ENCODE measurements at places on chromosomes 1 and 21.
A peak's percentile ranks its signal among the peaks of the same experiment; 100 is the strongest.

DNA sequence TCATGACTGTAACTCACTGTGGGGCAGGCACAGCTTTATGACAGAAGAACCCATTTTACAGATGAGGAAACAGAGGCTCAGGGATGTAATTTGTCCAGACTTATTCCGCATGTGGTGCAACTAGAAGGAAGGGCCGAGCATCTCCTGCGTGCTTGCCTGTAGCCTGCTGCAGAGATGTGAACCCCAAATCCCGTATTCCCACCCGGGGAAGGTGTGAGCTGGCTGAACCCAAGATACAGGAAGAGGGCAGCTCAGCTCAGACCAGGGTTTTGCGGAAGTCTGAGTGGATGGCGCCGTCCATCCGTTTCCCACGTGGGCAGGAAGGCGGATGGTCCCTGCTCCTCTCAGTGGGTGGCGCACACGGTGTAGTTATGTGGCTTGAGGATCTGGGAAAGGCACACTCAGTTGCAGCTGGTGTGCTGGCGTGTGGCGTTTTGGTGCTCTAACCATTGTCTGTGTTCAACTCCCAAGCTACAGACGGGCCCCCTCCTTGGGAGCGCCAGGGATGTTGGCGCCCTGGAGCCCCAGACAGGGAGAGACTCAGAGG lies 1.2 kb downstream of the CROCC start:
- DNase-seq, result peak; percentile 23

DNA sequence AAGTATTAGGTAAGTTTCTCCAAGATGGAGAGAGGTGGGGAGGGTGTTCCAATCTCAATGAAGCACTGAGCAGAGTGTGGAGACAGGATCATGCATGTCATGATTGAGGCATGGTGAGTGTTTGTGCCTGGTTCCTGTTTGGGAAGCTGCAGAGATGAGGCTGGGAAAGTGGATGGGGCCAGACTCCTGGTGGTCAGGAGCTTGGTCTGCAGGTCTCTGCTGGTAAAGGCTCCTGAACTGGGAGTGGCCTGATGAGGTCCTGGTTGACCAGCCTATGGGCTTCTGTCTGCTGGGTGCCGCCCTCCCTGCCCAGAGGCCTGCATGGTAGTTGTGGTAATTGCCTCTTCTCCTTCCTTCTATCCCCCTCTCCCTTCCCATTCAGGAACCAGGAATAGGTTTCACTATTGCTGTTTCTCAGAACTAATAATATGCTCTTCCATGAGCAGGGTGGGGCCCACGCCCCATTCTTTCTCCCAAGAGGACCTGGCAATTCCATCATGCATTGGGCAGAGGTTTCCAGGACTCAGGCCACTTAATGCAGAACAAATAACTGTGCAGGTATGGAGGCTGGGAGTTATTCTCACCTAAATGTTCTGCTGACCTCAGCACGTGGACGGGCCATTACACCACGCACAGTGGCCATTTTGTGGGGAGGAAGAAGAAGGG lies 24.5 kb downstream of the PROK1 start:
- no peak for DNase-seq

- DNase-seq, result no peak
These were observed 484.5 kb upstream of the DAB1 start for GRCh38 chr1:57908147-57908890.

- DNase-seq, result no peak
These were observed 4.0 kb upstream of the IFI16 start for GRCh38 chr1:159005676-159006075.

DNA sequence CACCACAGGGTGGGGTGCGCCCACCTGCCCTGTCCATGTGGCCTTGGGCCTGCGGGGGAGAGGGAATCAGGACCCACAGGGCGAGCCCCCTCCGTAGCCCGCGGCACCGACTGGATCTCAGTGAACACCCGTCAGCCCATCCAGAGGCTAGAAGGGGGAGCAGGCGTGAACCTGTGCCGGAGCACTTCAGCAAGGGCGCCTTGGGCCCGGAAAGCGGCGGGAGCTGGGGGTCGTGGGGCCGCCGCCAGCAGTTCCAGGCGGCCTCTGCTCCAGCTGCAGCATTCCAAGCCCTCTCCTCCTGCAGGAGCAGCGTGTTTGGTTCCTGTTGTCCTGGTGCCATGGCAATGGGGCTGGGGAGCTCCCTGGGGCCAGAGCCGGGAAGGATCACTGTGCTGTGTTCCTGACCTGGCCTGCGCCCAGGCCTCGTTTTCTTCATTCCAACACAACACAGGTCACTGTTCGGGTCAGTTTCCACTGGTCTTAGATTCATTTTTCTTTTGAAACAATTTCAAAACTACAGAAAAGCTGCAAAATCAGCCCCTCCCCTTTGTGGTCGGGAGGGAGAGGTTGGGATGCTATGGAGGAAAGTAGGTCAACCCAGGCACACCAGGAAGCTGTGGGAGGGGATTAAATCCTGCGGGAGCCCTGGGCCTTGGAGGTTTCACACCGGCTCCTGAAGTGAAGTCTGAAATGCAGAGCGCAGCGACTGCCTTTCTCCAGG lies 18.8 kb downstream of the SLX9 start:
- peak; percentile 96 for DNase-seq

GRCh38 chr1:69985376-69985775 lies 220.0 kb downstream of the LRRC40 start:
- DNase-seq, result no peak

GRCh38 chr1:5651027-5651410 lies 341.2 kb downstream of the NPHP4 start:
- DNase-seq, result no peak

DNA sequence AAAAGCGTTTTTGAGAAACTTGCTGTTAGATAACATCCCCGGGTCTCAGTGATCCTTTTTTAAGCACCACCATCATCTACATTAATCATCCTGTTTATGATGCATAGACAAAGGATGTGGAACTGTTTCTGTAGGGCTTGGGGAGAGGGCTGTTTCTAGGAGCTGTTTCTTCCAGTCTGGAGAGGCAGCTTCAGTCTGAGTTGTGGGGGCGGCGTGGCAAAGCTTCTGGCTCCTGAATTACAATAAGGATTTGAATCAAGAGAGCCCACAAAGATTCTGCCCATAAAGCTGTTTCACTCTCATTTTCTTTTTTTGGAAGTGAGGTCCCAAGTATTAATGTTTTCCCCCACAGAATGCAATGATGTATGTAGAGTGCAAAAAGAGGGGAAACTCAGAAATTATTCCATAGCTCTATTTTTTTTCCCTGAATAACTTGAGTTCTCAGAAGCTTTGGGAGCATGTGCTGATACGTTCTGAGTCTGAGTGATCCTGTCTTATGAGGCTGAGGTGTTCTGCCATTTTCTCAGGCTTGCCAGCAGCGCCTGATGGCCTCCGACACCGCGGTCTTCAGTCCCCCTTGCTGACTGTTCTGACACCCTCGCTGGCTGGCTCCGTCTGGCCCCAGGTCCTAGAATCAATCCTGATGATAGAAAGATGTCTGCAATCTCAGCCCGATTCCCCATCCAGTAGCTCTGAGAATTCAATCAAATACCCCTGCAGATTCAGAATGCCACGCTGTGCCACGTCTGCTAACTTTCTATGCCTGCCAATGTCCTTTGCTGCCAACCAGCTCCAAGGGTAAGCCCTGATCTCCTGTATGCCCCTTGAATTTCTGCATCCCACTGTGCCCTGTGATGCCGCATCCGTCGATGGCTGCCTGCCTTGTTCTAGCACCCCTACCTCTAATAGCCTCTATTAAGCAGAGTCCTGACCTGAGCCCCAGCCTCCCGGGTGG lies 92.4 kb upstream of the AKT3 start:
- DNase-seq, result no peak

DNA sequence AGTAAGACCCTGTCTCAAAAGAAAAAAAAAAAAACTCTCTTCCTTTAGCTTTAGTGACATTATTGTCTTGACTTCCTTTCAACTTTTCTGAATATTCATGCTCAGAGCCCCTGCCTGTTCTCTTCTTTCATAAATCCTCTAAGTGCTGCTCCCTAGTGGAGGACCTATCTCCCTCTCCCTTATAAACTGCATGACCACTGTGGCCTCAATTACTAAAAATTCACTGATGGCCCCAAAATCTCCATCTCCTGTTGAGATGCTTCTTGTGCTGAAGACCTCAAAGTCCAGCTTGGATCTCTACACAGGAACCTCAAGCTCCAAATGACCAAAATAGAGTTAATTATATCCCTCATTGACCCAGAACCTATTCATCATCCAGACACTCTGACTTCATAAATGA lies 7.8 kb downstream of the ITLN1 start:
- no peak for DNase-seq

- no peak for DNase-seq
These were observed 28.2 kb upstream of the EPB41 start for GRCh38 chr1:28885977-28886730.

DNA sequence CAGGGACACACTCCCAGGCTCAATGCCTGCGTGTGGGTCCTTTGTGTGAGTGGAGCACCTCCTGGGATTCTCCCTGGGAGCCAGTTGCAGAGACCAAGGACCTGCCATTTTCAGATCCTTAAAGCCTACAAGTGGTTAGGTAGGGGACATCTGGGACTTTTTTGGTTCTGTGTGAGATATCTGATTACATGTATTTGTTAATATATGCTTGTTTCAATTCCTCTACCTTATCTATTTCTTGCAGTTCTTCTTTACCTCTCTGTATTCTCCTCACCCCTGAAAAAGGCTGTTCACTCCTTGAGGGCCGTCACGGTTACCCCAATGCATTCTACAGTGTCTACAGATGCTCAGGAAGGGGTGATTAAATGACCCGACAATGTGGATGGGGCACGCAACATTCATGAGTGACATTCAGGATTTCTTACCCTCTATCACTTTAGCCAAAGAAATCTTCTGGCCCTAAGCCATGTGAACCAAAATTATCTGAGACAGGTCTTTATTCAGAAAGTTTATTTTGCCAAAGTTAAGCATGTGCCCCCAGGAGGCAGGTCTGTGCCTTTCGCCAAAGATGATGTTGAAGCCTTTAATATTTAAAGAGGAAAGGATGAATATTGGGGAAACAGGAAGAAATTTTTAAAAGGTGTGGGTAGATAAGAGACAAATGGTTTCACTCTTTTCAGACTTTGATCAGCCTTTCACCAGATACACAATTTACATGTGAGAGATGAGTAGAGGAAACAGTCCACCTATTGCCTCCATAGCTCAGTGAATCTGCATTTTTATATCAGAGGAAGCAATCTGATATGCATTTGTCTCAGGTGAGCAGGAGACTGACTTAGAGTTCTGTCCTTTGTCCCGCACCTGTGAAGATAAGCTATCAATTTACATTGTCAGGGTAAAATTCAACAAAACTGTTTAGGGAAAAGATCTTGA lies 44.6 kb upstream of the MPZL1 start:
- DNase-seq, result no peak

DNA sequence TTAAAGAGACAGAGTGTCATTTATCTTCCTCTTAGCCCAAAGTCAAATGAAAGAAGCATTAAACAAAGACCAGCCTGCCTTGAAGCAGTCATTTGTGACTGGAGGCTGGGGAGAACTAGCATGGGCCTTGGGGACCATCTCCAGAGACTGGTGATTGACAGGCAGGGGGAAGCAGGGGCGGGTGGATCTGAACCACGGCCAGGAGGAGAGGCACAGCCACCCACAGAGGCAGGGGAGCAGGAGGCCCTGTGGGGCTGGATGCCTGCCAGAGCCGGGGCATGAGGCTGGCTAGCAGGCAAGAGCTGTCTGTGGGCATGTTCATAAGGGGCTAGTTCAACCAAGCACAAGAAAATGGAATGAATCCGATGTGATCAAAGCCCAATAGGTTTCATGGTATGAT lies 73.9 kb downstream of the PLXNA2 start:
- no peak for DNase-seq

DNA sequence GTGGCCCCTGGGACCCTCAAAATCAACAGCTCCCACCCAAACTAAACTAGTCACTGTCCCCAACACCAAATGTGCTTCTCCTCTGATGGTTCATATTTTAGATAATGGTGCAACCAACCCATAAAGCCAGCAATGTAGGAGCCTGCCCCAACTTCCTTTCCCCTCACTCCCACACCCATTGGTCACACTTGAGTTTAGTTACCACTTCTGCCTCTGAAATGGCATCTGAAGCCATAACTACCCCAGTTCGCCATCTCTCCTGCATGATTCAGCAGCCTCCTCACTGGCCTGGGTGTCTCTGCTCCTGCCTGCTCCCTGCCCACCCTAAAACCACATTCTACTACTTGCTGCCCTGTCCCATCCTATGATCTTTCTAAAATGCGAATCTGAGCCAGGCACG lies 3.4 kb upstream of the CDCP2 start:
- DNase-seq, result no peak

- DNase-seq, result no peak
These were observed 222.3 kb downstream of the RHOU start for GRCh38 chr1:228957535-228957934.

- DNase-seq, result peak; percentile 85
These were observed 133.0 kb upstream of the VAMP3 start for GRCh38 chr1:7638078-7638477.

DNA sequence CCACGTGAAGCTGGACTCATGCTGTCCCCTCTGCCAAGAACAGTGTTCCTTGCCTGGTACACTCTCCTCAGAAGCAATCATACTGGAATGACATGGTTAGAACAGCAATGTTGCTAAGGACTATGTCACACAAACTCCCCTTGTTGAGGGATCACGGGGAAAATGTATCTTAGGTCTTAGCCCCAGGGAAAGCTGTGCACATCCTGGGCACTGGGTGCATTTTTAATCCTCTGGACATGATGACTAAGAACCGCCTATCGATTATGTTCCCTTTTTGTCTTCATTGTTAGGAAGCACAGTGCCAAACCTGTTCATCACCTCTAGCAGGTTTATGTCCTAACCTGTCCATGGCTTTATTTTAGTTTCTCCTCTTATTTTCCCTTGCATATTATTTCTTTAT lies 115.1 kb downstream of the HIVEP3 start:
- no peak for DNase-seq

- no peak for DNase-seq
These were observed 86.0 kb downstream of the LRRC53 start for GRCh38 chr1:74426208-74426937.

DNA sequence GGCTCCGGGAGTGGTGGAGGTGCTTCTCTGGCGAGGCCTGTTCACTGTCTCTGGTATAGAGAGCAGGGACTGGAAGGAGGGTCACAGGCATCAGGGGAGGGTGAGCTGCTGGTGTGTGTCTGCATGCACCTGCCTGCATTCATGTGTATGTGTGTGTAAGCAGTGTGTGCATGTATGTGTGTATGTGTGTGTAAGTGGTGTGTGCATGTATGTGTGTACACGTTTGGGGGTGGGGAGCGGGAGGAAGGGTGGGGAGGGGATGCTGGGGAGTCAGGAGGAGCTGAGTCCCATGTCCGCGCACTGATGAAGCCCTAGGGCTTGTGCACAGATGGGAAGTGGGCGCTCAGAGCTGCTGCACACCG lies 49.0 kb downstream of the ARHGEF16 start:
- no peak for DNase-seq

DNA sequence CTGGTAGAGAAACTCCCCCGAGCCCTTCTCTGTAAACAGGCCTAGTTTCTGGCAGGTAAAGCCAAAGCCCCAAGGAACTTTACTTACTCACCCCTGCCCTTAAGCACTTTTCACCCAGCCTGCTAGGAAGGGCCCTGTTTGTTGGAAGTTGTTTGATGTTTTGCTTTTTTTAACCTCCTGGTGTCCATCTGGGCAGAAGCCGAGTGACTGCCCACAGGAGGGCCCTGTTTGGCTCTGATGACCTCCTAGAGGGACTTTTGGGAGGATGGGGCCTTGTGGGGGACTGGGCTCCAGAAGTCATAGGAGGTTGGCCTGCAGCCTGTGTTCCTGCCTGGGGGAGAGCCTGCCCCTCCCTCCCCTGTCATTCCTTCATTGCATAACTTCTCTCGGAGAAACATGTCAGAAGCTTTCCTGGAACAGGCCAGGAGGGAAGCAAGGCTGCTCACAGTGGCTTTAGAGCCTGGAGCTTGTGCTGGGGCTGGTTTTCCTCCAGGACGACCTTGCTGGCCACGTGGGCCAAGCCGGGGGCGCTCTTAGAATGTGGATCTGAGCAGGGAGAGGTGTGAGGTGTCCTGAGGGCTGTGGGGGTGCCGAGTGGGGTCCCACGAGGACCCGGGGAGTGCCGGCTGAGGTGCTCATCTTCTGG lies 33.9 kb downstream of the COQ8A start:
- DNase-seq, result no peak

Data from dermis microvascular lymphatic vessel endothelial cell (primary cell).